Upper lobe of left lung (tissue), 6 donors: ENCODE measurements at places on chromosomes 2 and 18. TPM values are rescaled to one million over a fixed set of nuclear protein-coding genes. Genes with fewer than 3 reads are reported as not detected.

DNA sequence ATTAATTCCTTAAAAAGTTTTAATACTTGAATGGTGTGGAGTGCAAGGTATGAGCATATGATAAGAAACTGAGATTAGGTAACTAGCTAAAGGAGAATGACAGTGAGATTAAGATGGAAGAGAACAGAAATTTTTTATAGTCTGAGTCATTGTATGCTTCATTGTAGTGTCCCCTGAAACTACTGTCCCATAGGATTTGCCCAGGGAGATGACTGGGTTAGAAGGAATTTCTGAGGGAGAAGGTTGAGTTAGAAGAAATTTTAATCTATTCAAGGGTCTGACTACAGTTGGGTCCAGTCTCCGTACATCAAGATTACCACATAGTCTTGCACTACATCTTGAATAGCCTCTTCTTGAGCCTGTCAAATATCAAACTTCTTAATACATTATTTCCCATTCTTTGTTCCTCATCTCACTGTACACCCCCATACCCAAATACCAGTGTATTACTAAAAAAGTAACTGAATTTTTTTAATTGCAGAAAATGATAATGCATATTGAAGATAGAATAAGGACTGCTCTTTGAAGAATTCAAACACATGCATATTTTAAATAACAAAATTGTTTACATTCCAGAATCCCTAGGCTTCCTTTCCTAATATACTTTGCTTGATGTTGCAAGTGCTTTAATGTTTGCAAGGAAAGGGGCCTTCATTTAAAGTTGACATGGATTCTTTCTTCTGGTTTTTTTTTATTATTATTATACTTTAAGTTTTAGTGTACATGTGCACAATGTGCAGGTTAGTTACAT lies 314.3 kb upstream of the COL3A1 start:
- no peak for DNase-seq

DNA sequence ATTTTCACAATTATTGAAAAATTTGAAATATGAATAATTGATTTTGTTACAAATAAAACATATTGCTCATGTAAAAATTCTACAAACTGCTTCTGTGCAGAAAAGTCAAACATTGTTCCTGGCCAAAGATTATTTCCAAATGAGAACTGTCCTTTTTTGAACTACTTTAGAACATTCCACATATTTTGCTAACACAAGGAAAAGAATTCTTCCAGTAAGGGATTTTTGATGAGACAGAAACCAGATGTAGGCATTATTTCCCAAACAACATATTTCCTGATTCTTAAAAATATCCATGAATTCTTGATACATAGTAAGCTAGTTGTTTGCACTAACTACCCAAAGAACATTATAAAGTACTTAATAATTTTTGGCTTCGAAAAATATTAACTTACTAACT lies 715.2 kb downstream of the CCDC85A start:
- no peak for DNase-seq

DNA sequence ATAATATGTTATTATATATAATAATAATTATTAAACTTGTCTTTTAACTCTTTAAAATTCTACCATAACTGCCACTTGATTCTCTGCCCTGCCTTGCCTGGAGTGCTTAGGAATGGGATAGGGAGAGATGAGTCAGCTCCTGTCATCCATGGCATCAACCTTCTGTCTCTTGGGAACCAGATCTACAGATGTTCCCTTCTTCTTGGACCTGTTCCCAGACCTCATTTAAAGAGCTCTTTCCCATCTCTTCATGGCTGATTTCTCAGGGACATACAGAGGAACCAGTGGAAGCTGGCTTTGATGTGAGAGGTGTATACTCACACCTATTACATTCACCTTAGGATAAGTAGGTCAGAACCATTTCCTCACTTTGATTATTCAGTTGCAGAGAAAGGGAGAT lies 155.3 kb upstream of the MYO3B start:
- DNase-seq = no peak

- no peak for DNase-seq
Measured at GRCh38 chr2:151638191-151638933, 95.9 kb downstream of the NEB start.

MAP3K19 gene
- 1.3 TPM for total RNA-seq

DGUOK gene
- 26.6 TPM for total RNA-seq

DNA sequence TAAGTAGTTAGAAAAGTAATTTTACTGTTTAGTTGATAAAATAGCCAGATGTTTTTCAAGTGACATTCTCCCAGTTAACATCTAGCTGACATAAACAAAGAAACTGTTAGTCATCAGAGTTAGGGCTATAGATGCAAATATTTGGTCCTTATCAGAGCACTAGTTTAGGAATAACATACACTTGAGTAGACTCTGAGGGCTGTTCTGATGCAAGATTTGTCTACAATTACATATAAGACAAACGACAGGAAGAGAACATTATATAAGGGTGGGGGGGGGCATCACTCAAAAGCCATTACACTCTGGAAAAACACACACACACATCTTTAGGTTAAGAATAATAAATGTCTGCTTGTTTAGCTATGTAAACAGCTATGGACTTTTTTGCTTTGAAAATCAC lies 554.4 kb upstream of the LRRTM1 start:
- DNase-seq = no peak

- DNase-seq = no peak
Measured at GRCh38 chr2:43062058-43062457, 164.3 kb downstream of the ZFP36L2 start.

LOXHD1 gene
- total RNA-seq = 2.1 TPM

DNA sequence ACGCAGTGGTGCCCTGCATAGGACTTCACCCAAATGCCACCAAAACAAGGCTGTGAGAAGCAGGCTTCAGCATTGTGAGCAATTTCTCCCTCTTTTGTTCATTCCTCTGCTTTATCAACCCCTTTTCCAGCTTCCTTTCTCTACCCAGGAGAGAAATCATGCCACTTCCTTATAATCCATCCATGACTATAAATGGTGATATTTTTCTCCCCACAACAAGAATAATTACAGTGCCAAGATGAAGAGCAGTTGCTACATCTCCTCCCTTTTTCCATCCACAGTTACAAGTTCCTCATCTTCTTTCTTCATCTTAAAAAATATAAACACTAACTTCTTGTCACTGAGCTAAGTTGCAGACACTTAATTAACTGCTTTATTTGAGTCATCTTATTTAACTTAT lies 167.2 kb downstream of the ANTXR1 start:
- DNase-seq = no peak

PROC gene
- total RNA-seq = not detected

C2orf80 gene
- total RNA-seq = not detected

GRCh38 chr2:68911709-68912108 lies 40.5 kb upstream of the BMP10 start:
- no peak for DNase-seq

ALK gene
- total RNA-seq = 0.30 TPM

GRCh38 chr2:229273723-229274338 lies 2.7 kb upstream of the PID1 start:
- no peak for DNase-seq

GRCh38 chr18:3223356-3223755 lies 3.6 kb upstream of the MYOM1 start:
- DNase-seq = no peak

IL1RL1 gene
- total RNA-seq = 50.9 TPM

NFATC1 gene
- total RNA-seq = 17.2 TPM

DNA sequence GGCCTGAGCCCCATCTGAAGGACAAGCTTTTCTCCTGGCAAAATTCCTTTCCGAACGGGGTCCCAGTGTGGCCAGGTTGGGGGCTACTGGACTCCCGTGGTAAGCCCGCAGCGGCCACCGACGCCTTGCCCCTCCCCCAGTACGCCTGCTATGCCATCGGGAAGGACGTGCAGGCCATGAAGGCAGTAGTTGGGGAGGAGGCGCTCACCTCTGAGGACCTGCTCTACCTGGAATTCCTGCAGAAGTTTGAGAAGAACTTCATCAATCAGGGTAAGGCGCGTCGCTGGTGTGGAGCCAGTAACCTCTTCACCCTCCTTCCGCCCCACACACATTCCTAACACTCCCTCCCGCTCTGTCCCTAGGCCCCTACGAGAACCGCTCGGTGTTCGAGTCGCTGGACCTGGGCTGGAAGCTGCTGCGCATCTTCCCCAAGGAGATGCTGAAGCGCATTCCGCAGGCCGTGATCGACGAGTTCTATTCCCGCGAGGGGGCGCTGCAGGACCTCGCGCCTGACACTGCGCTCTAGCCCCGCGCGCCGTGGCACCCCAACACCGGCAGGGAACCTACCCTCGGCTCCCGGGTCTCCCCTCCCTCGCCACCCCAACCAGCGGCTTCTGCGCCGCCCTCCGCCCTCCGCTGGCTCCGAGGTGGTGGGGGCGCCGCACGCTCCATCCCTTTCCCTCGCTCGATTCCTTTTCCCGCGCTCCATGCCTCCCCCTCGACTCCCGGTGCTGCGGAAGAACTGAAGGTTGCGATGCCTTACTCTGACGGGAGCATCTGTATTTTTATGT lies 13.6 kb upstream of the ANKRD53 start:
- DNase-seq = peak; percentile 63

DNA sequence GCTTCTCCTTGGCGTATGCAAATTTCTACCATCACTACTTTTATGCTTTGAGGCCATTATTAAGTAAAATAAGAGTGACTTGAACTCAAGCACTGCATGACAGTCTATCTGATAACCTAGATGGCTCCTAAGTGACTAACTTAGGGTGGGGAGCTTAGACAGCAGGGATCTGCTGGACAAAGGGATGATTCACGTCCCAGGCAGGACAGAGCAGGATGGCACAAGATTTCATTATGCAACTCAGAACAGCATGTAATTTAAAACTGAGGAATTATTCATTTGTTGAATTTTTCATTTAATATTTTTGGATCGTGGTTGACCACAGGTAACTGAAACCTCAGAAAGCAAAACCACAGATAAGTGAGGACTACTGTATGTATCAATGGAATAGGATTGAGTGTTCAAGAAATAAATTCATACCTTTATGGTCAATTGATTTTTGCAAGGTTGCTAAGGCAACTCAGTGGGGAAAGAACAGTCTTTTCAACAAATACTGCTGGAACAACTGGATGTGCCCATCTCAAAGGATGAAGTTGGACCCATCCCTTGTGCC lies 115.3 kb downstream of the MBD2 start:
- DNase-seq = no peak

DNA sequence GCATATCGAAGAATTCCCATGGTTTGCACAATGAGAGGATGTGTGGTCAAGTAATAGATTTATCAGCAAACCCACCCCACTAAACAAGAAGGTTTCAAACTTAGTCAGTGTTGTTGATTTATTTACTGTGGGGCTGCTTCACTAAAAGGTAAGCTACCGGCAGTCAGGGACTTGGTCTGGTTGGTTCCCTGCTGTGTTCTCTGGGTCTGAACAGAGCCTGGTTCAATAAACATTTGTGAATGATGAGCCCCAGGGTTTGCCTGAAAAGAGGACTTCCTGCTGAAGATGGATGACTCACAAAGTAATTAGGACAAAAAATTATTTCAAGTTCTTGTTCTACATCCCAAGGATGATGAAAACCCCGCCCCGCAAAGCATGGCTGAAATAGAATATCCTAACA lies 108.3 kb downstream of the SPP2 start:
- DNase-seq = no peak

DNA sequence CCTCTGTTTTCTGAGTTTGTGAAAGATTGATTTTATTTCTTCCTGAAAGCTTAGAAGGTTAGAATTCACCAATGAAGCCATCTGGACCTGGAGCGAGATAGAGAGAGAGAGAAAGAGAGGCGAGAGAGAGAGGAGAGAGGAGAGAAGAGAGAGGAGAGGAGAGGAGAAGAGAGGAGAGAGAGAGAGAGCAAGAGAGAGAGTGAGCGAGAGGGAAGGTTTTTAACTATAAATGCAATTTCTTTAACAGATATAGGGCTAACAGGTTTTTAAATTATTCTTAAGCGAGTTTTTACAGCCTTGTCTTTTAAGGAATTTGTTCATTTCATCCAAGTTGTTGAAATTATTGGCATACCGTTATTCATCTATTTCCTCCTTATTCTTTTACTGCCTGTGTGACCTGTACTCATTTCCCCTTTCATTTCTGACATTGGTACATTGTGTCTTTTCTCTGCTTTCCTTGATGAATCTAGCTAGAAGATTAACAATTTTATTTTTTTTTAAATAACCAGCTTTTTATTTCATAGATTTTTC lies 56.1 kb downstream of the BABAM2 start:
- no peak for DNase-seq

UGT1A4 gene
- 0.30 TPM for total RNA-seq
